ENCODE measurements at places on chromosomes 16 and 17. TPM values are rescaled to one million over a fixed set of nuclear protein-coding genes. Genes with fewer than 3 reads are reported as not detected.

SYT17 gene
- total RNA-seq: 3.9 TPM

EXOSC6 gene
- total RNA-seq: 64.9 TPM

ARHGAP44 gene
- 14.8 TPM for total RNA-seq

CA7 gene
- not detected for total RNA-seq

ELMO3 gene
- 0.25 TPM for total RNA-seq

TBC1D3C gene
- total RNA-seq: under 0.01 TPM

RHBDF2 gene
- total RNA-seq: 2.7 TPM

TMEM204 gene
- total RNA-seq: 1.7 TPM

MPV17L gene
- total RNA-seq: 8.1 TPM

ZG16 gene
- not detected for total RNA-seq

KCNG4 gene
- total RNA-seq: not detected

LGALS9B gene
- not detected for total RNA-seq

Data from temporal lobe (tissue), 4 donors.